ENCODE measurements at places on chromosomes 16 and 17.
A peak's percentile ranks its signal among the peaks of the same experiment; 100 is the strongest.

GRCh38 chr16:87212026-87212425 is 105.2 kb downstream of the C16orf95 start:
- no peak for DNase-seq

DNA sequence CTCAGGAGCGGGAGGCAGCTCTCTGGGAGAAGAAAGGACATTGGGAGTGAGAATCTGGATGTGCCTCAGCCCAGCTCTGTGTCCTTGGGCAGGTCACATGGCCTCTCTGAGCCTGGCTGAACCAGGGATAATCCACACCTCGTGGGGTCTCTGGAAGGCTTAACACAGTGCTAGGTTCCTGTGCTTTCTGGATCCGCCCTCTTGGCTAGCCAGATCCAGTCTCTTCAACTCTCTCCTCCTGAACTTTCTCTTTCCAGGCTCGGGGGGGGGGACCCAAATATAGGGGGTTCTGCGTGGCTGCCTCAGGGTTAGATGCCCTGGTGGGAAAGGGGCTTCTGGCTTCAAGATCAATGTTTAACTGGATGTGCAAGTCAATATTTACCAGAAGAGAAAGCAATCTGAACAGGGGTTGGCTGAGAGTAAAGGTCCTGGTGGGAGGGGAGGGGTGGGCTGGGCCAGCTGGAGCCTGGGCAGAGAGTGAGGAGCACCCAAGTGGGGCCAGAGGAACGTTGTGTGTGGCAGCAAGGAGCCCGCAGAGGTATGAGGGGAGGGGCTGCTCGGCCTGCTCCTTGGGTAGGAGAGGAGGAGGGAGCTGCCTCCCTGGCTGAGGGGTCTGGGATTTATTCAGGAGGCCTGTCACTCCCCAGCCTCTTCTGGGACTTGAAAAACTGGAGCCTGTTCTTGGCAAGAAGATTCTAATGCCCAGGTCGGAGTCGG is at the start of gene SERPINF2:
TSS of gene SERPINF2 (plus strand) at position 501 of the 717 bp plus-strand sequence. CDS start 2,125 bp downstream, outside the sequence.
- DNase-seq, result no peak

- DNase-seq, result no peak
Measured at GRCh38 chr16:77470851-77471250, 36.0 kb upstream of the ADAMTS18 start.

GRCh38 chr16:30358990-30359870 is 4.1 kb upstream of the CD2BP2 start:
- no peak for DNase-seq

DNA sequence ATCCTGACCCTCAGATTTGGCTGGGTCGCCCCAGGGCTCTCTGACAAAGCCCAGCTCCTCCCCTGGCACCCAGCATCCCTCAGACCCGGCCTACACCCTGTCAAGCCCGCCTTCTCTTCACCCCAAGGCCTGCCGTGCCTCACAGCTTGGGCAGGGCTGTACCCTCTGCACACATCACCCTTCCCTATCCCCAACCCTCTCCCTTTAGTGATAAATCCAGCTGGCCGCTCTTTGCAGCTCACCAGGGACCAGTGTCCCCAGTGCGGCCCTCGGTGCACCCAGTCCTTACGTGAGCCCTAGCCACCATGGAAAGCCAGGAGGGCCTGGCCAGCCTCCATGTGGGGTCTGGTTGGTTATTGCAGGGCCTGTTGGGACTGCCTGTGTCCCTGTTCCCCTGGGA is 74.5 kb downstream of the RAI1 start:
- DNase-seq, result no peak

GRCh38 chr16:1336619-1337018 is 3.2 kb downstream of the BAIAP3 start:
- DNase-seq, result no peak

DNA sequence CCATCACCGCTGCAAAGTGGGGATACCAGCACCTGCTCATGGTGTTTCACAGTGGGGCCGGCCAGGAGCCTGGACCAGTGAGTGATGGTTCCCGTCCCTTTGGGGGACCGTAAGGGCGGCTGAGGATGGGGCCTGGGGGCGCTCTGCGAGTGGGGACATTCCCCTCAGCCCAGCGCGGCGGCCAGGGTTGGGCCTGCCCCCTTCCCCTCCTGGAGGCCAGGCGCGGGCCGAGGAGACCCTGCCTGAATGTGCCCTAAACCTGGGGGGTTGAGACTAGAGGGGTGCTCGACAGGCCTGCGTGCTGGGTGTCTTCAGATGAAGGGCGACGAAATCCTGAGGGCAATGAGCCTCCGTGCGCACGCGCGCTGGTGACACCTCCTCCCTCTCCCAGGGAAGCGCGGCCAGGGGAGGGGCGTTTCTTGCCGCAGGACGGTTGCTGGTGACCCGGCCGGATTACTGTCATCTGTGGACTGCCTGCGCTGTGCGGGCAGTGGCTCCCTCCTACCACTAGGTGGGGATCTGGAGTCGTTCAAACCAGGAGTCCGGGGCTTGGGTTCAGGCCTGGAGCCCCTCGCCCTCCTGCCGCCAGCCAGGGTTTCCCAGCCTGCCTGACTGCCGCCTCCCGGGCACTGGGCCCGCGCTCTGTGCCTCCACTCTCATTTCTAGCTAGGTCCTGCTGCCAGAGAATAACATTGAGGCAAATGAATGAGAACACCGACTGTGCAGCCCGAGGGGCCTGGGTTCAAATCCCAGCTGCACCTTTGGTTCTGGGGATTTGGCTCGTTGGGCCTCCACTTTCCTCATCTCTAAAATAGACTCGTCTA is 17.1 kb downstream of the TBX2 start:
- peak; percentile 76 for DNase-seq

DNA sequence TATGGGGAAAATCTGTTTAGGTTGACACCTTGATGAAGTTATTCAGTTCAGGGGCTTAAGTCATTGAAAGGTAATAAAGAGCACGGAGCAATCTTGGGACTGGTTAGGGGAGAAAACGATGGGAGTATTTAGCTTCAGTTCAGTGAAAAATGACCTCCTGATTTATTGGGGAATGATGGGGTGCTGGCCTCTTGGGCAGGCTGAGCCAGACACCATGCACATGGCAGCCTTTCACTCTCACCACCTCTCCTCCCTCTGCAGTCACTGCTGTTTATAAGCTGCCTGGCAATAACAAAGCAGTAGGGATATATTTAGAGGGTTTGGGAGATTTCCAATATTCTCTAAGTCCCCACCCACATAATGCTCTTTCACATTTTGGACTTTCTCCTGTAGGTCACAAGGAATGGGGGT is 140.5 kb upstream of the HS3ST2 start:
- no peak for DNase-seq

DNA sequence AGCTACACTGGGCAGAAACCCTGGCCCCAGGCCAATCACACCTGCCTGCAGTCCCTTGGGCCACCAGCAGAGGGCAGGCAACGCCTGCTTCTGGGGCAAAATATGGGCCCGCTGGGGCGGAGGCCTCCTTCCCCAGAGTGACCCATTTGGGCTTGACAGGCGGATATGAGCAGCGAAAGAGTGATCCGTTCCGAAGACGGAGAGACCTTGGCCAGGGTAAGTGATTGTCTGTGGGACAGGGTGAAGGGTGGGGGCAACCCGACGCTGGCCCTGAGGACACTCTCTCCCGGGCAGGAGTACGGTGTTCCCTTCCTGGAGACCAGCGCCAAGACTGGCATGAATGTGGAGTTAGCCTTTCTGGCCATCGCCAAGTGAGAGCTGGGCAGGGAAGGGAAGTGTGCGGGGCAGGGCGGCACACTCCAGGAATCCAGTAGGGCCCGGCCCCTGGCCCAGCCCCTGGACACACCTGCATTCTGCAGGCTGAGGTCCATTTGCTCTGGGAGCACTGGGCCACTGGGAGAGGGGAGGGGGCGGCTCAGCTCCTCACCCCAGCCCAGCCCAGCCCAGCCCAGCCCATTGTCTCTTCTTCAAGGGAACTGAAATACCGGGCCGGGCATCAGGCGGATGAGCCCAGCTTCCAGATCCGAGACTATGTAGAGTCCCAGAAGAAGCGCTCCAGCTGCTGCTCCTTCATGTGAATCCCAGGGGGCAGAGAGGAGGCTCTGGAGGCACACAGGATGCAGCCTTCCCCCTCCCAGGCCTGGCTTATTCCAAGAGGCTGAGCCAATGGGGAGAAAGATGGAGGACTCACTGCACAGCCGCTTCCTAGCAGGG is 3.5 kb upstream of the NHERF1 start:
- peak; percentile 68 for DNase-seq

- DNase-seq, result no peak
Measured at GRCh38 chr17:56708220-56708558, 114.7 kb downstream of the NOG start.

GRCh38 chr17:74808714-74809430 is 32.7 kb upstream of the NAT9 start:
- peak; percentile 10 for DNase-seq

GRCh38 chr16:10737068-10737625 is 6.5 kb upstream of the NUBP1 start:
- peak; percentile 59 for DNase-seq

GRCh38 chr17:74408815-74409214 is 23.1 kb upstream of the GPRC5C start:
- no peak for DNase-seq

GRCh38 chr17:50766222-50767023 is 895 bp downstream of the ANKRD40CL start:
- DNase-seq, result no peak

DNA sequence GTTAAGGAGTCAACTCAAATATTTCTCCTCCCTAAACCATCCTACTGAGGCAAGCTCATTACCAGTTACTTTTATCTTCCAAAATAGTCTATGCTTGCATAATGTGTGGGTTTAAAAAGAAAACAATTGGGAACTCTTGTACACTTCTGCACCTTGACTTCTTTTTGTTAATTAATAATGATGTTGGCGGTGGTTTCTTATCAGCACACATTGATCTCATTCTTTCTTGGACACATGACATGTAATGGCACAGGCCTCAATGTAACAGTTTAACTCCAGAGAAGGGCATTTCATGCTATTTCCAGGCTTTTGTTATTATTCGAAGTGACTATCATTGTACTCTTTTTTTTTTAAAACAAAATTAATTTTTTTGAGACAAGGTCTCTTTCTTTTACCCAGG is 7.8 kb downstream of the PLCG2 start:
- DNase-seq, result no peak

GRCh38 chr17:74659889-74660288 is 36.4 kb upstream of the CD300E start:
- no peak for DNase-seq

- no peak for DNase-seq
Measured at GRCh38 chr16:65284626-65285025, 162.8 kb upstream of the CDH11 start.

GRCh38 chr16:88739139-88739976 is 33.1 kb downstream of the CTU2 start:
- DNase-seq, result no peak

- no peak for DNase-seq
Measured at GRCh38 chr16:26715969-26716368, 350.8 kb upstream of the C16orf82 start.

GRCh38 chr16:1787322-1788094 is 4.7 kb downstream of the NUBP2 start:
- DNase-seq, result no peak

GRCh38 chr16:46833460-46833800 is 2.5 kb upstream of the C16orf87 start:
- no peak for DNase-seq

- DNase-seq, result no peak
Measured at GRCh38 chr16:86991679-86992078, 325.5 kb downstream of the C16orf95 start.

- DNase-seq, result peak; percentile 39
Measured at GRCh38 chr16:46972429-46973206, 856 bp downstream of the DNAJA2 start.

- DNase-seq, result no peak
Measured at GRCh38 chr17:34902831-34903547, 58.3 kb downstream of the CCT6B start.

DNA sequence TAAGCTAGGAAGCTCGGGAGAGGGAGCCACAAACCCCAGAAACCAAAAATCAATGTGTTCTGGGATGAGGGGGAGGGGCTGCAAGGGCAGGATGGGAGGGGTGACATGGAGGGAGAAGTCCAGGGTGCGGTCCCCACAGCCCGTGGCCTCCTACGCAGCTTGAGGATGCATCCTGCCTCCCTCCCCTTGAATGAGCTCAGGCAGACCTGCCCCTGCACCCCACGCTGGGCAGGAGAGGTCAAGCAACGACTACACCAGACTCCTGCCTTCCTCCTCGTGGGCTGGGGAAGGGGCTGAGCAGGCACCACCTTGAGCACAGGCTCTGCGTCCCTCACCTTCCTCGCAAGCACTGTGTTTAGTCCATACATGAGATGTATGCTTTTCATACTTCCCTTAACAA is 3.9 kb downstream of the ANKRD13B start:
- DNase-seq, result no peak

- DNase-seq, result no peak
Measured at GRCh38 chr17:77068915-77069314, 71.9 kb upstream of the SEC14L1 start.

- DNase-seq, result no peak
Measured at GRCh38 chr16:30768583-30769181, 6.6 kb downstream of the RNF40 start.

DNA sequence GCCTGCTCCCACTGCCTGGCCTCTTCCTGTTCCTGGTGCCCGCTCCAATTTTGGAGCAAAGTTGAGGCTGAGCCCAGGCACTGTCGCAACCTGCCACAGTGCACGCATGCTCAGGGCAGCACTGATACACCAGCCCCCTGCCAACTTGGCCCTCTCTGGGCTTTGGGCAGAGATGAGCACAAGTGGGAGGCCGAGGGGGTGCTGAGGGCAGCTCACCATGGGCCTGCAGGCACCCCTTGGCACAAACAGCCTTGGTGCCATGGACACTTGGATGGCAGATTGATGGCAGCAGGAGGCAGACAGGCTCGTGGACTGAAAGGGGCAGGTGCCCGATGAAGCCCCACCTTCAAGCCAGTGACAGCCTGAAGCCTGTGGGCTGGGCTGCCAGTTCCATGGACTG is 42.9 kb downstream of the PIGL start:
- DNase-seq, result no peak

DNA sequence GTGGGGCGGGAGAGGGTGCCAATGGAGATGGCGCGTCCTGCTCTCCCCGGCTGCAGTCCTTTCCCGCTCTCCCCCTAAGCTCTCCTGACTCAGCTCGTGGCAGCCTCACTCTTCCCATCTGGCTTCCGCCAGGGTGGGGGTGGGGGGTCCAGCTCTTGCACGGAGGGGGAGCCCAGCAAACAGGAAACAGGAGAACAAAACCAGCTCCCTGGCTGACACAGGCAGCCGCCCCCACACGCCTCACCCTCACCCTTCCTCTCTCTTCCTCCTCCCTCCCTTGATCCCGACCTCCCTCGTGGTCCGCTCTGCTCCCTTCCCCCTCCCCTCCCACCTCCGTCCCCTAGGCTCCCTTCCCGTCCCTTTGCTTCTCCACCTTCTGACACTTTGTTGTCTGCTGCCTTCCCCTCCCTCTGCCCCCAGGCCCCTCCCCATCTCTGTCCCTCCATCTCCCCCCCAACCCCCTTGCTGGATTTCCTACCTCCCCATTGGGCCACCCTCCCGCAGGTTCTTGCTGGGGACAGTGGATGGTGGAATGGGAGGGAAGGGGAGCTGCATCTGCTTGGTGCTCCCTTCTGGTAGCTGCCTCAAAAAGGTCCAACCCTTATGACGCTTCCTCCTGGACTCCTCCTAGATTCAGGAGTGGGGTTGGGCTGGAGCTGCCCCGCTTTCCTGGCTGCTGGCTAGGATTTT is 23.7 kb downstream of the ARHGAP23 start:
- no peak for DNase-seq

- DNase-seq, result no peak
Measured at GRCh38 chr16:56305956-56306565, 114.8 kb downstream of the GNAO1 start.

GRCh38 chr17:54892360-54892759 is 8.3 kb upstream of the TOM1L1 start:
- no peak for DNase-seq
